ENCODE measurements at places on chromosomes 2 and 18.

DNA sequence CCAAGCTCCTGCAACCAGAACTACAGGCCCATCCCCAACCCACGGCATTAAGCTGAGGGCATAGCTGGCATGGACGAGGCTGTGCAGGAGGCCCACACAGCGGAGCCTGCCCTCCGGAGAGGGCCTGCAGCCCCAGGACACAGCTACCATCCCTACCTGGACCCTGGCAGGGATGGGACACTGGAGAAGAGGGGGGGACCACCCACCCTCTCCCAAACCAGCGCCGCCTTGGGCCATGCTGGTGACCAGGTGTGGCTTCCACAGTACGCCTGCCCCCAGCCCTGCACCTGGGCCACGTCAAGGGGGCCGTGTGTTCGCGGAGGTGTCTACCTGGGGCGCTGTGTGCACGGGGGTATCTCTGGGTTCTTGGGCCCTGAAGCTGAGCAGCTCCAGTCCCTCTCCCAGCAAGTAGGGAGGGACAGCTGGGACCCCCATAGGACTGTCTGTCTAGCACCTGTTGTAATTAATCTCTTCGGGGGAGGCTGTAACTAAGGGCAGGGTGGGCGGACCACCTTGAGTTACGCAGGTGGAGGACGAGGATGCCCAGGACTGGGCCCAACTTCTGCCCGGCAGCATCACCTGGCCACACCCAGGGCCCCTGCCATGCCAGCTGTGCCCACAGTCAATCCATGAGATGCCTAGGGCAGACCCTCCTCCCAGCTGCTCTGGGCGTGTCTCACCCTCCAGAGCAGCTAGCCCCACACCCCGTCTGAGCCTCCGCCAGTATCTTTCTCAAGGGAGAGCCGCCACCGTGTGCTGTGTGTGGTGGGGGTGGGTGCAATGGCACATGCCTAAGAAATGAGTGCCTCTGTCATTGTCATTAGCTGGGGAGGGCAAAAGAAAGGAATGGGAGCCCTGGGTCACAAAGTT, 18.3 kb downstream of the HS6ST1 start:
- DNase-seq, result no peak

DNA sequence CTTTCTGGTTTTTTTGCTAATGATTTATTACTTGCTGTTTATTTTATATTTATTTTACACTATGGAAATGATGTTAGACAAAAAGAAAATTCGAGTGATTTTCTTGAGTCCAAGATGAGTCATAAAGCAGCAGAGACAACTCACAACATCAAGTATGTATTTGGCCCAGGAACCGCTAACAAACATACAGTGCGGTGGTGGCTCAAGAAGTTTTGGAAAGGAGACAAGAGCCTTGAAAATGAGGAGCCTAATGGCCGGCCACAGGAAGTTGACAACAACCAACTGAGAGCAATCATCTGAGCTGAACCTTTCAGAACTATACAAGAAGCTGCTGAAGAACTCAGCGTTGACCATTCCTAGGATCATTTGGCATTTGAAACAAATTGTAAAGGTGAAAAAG, 594.1 kb downstream of the SATB2 start:
- no peak for DNase-seq

GRCh38 chr18:78363556-78364387, 615.8 kb upstream of the SALL3 start:
- no peak for DNase-seq

- DNase-seq, result no peak
Measured at GRCh38 chr2:188399159-188399558, 107.5 kb downstream of the GULP1 start.

Measured in CD4-positive, alpha-beta T cell (primary cell).